ENCODE measurements at places on chromosomes 4 and X. TPM values are rescaled to one million over a fixed set of nuclear protein-coding genes. Genes with fewer than 3 reads are reported as not detected.

The FDCSP gene
- not detected for total RNA-seq

The TCP11X2 gene
- total RNA-seq, result not detected

The DCAF8L2 gene
- total RNA-seq, result not detected

The SLC34A2 gene
- not detected for total RNA-seq

The PSAPL1 gene
- not detected for total RNA-seq

The ARSJ gene
- total RNA-seq, result 23.6 TPM

The ARHGAP10 gene
- total RNA-seq, result 60.9 TPM

The DACH2 gene
- total RNA-seq, result not detected

The GUCY1B1 gene
- total RNA-seq, result 9.0 TPM

The DRP2 gene
- total RNA-seq, result under 0.01 TPM

The CXCR3 gene
- 0.11 TPM for total RNA-seq

The HPSE gene
- 11.0 TPM for total RNA-seq

The MAGEC2 gene
- total RNA-seq, result not detected

The CXCL8 gene
- 0.33 TPM for total RNA-seq

The NDST4 gene
- not detected for total RNA-seq

The SOWAHD gene
- total RNA-seq, result not detected

The SHROOM2 gene
- total RNA-seq, result 28.8 TPM

The SOD3 gene
- total RNA-seq, result 2.4 TPM

The SEC31A gene
- total RNA-seq, result 386 TPM

The FABP2 gene
- not detected for total RNA-seq

The MAD2L1 gene
- 4.7 TPM for total RNA-seq

The GAGE1 gene
- total RNA-seq, result not detected

The TMPRSS11A gene
- total RNA-seq, result not detected

The MGARP gene
- total RNA-seq, result 1.4 TPM

The FAM241A gene
- total RNA-seq, result 0.39 TPM

The NPNT gene
- total RNA-seq, result 0.22 TPM

The TFDP3 gene
- total RNA-seq, result not detected

The GAGE12H gene
- not detected for total RNA-seq

The PHF8 gene
- 17.1 TPM for total RNA-seq

The CLOCK gene
- total RNA-seq, result 24.7 TPM

The F8A2 gene
- total RNA-seq, result not detected

The ZNF275 gene
- total RNA-seq, result 6.3 TPM

The CXCL1 gene
- not detected for total RNA-seq

The FAM114A1 gene
- total RNA-seq, result 414 TPM

The CXCL3 gene
- not detected for total RNA-seq

The EVC2 gene
- total RNA-seq, result 9.8 TPM

The TMPRSS11B gene
- total RNA-seq, result 1.4 TPM

The TRIML2 gene
- total RNA-seq, result 41.3 TPM

The NMU gene
- not detected for total RNA-seq

The SPANXB1 gene
- total RNA-seq, result not detected

The GYG2 gene
- 0.76 TPM for total RNA-seq

The PKD2 gene
- 63.2 TPM for total RNA-seq

The SORBS2 gene
- 0.79 TPM for total RNA-seq

The ARHGAP6 gene
- 0.11 TPM for total RNA-seq

The NPY2R gene
- total RNA-seq, result not detected

The LONRF3 gene
- not detected for total RNA-seq

The GPR143 gene
- 5.9 TPM for total RNA-seq

The HTR2C gene
- under 0.01 TPM for total RNA-seq

The VEGFD gene
- not detected for total RNA-seq

The STAP1 gene
- not detected for total RNA-seq

The C4orf51 gene
- not detected for total RNA-seq
